SJSA1 (cell line): ENCODE measurements at places on chromosomes 11 and 22. TPM values are rescaled to one million over a fixed set of nuclear protein-coding genes. Genes with fewer than 3 reads are reported as not detected.

DNA sequence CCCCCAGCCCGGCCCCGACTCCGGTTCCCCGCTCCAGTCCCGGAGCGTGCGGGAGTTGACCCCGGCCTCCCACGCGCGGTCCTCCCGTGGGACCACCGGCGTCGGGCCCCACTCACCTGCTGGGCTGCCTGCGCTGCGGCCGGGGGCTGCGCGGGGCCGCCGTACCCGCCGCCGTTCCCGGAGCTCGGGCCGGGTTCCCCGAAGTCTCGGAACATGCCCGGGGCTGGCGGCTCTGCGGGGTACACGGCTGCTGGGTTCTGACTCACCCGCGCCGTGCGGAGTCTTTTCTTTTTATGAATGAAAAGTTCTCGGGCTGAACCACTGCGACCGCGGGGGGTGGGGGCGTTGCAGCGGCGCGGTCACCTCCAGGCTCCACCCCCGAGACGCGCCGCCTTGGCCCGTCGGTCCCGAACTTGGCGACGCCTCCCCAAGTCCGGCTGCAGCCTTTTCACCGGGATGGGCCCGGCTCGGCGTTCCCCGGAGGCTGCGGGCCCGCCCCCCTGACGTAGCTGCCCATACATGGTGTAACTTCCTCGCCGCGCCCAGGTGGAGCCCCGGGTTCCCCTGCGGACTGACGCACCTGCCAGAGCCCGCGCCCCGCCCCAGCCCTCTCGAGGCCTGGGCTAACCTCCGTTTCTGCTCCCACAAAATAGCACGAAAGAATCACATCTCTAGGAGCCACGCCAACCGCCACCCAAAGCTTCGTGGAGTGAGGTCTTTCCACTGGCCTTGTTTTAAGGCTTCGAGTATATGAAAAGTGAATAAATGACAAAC, at the start of gene FOSL1:
Gene FOSL1, minus strand, starts transcription at position 264 of the 774 bp plus-strand sequence. Its CDS starts 49 bp downstream, at position 215.
- peak within 1 kb of the TSS; percentile 93 for H3K27ac ChIP-seq
- peaks cover 74% of the 10 kb centered on the region for H3K4me1 ChIP-seq
- no peaks in the 10 kb centered on the region for H3K27me3 ChIP-seq
- H3K4me3 ChIP-seq, result peak within 1 kb of the TSS; percentile 91
- H3K36me3 ChIP-seq, result peaks cover 48% of the 10 kb centered on the region

DNA sequence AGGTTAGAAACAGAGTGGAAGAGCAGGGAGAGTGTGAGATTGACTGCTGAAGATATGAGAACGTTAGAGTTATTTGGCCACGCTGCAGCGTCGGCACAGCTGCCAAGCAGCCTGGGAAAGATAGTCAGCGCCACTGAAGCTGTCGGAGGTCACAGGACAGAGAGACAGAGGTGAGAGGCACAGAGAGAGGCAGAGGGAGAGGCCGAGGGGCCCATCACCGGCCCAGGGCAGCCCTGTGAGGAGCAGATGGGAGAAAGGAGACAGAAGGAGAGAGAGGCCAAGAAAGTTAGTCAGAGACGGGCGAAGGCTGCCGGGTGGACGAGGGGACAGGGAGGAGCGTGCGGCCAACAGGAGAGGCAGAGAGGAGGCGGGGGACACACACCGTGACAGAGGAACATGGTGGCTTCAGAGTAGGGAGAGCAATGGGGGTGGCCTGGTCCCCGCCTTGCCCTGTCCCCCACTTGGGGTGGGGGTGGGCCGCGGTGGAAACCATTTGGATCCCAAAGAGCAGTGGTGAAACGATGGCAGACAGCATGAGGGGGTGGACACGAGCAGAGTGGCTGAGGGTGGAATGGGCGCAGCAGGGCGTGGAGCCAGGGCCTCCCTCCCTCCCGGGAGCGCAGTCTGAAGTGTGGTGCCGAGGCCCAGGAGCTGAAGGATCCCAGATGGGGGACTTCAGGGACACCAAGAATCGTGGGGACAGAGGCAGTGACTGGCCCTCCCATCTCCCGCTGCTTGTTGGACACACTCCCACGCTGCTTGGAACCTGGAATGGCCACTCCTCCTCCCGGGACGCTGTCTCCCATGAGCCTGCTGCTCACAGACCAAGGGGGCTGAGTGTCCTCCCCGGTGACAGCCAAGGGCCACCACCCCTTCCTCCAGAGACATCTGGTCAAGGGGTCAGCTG, 26.6 kb downstream of the LRRC10B start:
- no peaks in the 10 kb centered on the region for H3K4me1 ChIP-seq
- DNase-seq, result no peak
- no peak overlapping the region for H3K4me3 ChIP-seq
- peaks cover 74% of the 10 kb centered on the region for H3K27me3 ChIP-seq
- H3K27ac ChIP-seq, result no peak overlapping the region

DNA sequence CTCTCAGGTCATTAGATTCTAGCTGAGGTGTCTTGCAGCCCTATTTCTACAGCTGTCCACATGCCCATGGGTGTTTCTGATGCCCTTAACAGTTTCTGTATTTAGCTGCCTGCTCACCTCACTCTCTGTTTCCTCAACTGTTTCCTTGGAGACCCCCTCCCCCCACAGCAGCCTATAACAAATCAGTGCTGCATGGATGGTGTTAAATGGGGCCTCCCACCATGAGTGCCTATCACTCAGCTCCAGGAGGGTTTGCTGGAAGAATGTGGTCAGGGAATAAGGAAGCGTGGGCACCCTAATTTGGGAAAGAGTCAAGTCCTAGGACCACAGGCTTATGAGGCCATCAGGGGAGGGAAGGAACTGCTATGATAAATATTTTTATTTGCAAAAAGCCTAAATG, 8.6 kb downstream of the KLHL35 start:
- peaks cover under 1% of the 10 kb centered on the region; the same call in 1 of the 2 replicates for H3K4me1 ChIP-seq
- no peak for DNase-seq
- H3K27me3 ChIP-seq, result no peaks in the 10 kb centered on the region
- no peak overlapping the region for H3K27ac ChIP-seq

DNA sequence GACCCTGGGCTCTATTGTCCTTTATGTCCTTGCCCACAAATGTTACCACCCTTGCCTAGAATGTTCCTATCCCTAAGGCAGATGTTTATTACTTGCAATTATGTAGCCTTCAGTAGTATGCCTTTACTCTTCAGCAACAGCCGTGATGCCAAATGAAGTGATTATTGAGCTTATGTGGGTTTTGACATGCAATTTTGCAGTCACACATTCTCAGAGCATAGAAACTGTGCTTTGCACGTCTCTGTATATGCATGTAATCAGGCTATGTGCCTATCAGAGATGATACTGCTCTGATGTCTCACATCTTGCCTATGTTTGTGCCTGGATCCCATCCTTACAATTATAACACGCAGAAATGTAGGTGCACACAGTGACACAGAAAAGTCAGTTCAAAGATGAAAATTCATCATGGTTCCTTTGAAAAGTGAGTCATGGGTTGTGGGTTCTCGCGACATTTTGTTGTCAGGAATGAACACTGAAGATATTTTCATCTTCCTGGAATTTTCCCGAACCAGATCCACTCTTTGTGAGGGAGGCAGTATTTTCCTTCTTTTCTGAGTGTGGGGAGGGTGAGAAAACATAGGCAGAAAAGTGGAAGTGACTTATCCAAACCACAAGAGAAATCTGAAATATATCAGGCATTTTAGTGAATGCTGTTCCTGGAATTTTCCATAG, 81.1 kb downstream of the BMAL1 start:
- H3K4me1 ChIP-seq, result peaks cover 1% of the 10 kb centered on the region
- H3K36me3 ChIP-seq, result 0 out of 2 replicates have a peak, but pooled peaks cover under 1% of the 10 kb centered on the region
- no peak for DNase-seq
- H3K4me3 ChIP-seq, result no peak overlapping the region

Gene ZDHHC24
- total RNA-seq, result 17.9 and 18.3 TPM in 2 replicates

GRCh38 chr11:73452726-73453125, 76.5 kb downstream of the RELT start:
- no peaks in the 10 kb centered on the region for H3K27me3 ChIP-seq
- no peak overlapping the region for H3K27ac ChIP-seq
- no peaks in the 10 kb centered on the region for H3K36me3 ChIP-seq
- no peak overlapping the region for H3K4me3 ChIP-seq
- DNase-seq, result no peak

- H3K27ac ChIP-seq, result peak overlapping the region; percentile 96
- H3K27me3 ChIP-seq, result no peaks in the 10 kb centered on the region
- DNase-seq, result no peak
Measured at GRCh38 chr11:58058276-58059006, 27.7 kb downstream of the OR6Q1 start.

Gene PISD
- 22.4 and 33.1 TPM in 2 replicates for total RNA-seq

- H3K36me3 ChIP-seq, result no peaks in the 10 kb centered on the region
- no peak overlapping the region for H3K4me3 ChIP-seq
- no peak for DNase-seq
- no peaks in the 10 kb centered on the region; the same call in 1 of the 2 replicates for H3K27me3 ChIP-seq
- H3K4me1 ChIP-seq, result peaks cover 8% of the 10 kb centered on the region
- no peak overlapping the region for H3K27ac ChIP-seq
Measured at GRCh38 chr11:64078905-64079304, 43.2 kb downstream of the FLRT1 start.

Gene SH3BP1
- total RNA-seq, result 8.2 and 13.6 TPM in 2 replicates

DNA sequence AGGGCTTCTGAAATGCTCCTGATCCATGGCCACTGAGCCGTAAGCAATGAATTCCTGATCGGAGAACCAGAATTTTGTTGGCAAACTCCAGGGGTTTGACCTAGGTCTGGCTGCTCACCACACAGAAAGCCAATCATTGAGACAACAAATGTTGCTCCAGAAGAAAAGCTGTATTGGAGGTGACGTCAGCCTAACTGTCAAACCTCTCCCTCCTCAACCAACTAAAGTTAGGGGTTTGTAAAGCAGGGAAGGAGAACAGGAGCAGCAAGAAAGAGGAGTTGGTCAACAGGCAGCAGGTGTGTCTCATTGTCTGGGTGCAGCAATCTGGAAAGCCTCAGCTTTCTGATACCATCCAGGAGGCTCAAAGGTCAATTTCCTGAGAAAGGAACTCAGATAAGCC, 133.7 kb upstream of the SEZ6L start:
- H3K27ac ChIP-seq, result no peak overlapping the region
- 0 out of 2 replicates have a peak, but pooled peaks cover 2% of the 10 kb centered on the region for H3K27me3 ChIP-seq
- no peak overlapping the region for H3K4me3 ChIP-seq
- H3K36me3 ChIP-seq, result no peaks in the 10 kb centered on the region

Gene GSTP1
- 2,425 and 2,720 TPM in 2 replicates for total RNA-seq

Gene UCP2
- total RNA-seq, result 1.0 and 2.0 TPM in 2 replicates

- H3K4me3 ChIP-seq, result no peak overlapping the region
- peaks cover 86% of the 10 kb centered on the region for H3K36me3 ChIP-seq
- no peaks in the 10 kb centered on the region for H3K4me1 ChIP-seq
- DNase-seq, result no peak
- no peak overlapping the region for H3K27ac ChIP-seq
Measured at GRCh38 chr22:23803001-23803819, 16.4 kb downstream of the SMARCB1 start.
